ENCODE measurements at places on chromosomes 12 and 14. TPM values are rescaled to one million over a fixed set of nuclear protein-coding genes. Genes with fewer than 3 reads are reported as not detected.

Gene RASSF8
- total RNA-seq, result 27.4 TPM

Gene NINJ2
- 0.13 TPM for total RNA-seq

Gene ADCY6
- 44.2 TPM for total RNA-seq

DNA sequence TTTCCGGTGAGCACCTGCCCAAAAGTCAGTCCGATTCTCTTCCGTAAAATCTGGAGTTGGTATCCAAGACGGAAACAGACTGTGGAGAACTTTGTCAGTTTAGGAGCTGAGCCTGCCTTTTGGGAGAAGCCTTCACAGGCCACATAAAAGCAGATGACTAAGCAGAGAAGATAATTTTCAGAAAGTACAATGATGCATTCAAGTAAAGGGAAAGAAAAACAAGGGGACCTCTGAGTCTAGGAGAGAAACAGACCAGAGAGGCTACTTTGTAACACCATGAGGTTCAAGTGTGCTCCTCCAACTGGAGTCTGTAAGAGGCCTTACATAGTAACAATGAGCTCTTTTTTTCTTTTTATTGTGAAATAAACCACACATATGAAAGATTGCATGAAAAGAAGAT is 21.1 kb downstream of the TMED8 start:
- no peak for DNase-seq

GRCh38 chr12:51351913-51352532 is 5.5 kb upstream of the CELA1 start:
- peak; percentile 51 for DNase-seq

GRCh38 chr12:57611108-57611826 is at the start of gene ARHGEF25:
ARHGEF25 (plus strand) TSS chr12:57611435; CDS start chr12:57611895, 460 bp downstream.
- peak; percentile 50 for DNase-seq

Gene SELPLG
- total RNA-seq, result 2.9 TPM

DNA sequence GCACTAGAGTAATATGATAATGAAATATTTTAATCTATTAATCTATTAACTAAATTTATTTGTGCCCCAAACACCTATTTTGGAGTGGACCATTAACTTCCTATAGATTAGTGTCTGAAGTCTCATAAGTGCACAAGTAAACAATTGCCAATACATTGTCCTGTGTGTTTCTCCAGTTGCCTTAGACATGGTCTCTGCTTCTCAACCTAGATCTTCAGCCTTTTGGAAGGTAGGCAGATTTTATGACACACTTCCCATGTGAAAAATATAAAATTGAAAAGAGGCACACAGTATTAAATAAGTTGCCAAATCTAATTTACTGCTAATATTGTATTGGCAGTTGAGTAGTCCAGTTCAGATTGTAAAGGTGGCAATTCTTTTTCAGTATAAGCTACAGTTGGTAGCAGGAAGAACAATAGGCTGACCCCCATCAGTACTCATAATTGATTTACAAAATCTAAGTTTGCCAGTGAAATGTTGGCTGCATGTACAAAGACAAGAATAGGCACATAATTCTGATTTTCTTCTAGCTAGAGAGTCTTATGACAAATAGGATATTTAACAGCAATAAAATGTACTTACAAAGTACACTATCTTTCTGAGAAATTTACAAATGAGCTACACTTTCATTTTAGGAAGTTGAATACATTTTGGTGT is 10.8 kb downstream of the A2M start:
- DNase-seq, result no peak

GRCh38 chr14:101733211-101733610 is 28.3 kb upstream of the PPP2R5C start:
- peak; percentile 31 for DNase-seq

GRCh38 chr12:22215467-22216253 is 118.8 kb downstream of the ST8SIA1 start:
- DNase-seq, result no peak

Gene TRHDE
- total RNA-seq, result not detected

GRCh38 chr14:59293935-59294661 is 105.6 kb downstream of the DAAM1 start:
- no peak for DNase-seq

Data from myocyte (in vitro differentiated cells).